Smooth muscle cell of the brain vasculature (primary cell): ENCODE measurements at places on chromosomes 1 and 21.

GRCh38 chr1:25562101-25562927, 18.9 kb downstream of the LDLRAP1 start:
- no peak for DNase-seq

- no peak for DNase-seq
Measured at GRCh38 chr1:119477710-119478109, 29.3 kb upstream of the HSD3B1 start.

DNA sequence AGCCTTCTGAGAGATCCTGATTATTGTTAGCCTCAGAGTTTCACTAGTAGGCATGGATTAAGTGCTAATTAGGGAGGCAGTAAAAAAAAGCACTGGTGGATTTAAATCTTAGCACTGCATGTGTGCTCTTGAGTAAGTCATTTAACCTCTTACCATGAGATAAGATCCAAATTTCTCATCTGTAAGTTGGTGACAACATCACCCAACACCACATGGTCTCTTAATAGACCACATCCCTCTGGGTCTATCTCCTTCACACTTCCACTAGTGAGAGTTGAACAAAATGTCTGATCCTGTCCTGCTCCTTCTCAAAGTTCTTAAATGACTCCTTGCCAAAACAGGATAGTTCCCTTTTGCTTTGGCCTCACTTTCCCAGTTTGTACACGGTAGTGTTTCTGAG, 29.5 kb upstream of the DMRTA2 start:
- no peak for DNase-seq

- DNase-seq, result no peak
Measured at GRCh38 chr1:110896090-110896489, 23.1 kb downstream of the CD53 start.

GRCh38 chr1:88890791-88891317, 513 bp downstream of the GTF2B start:
- DNase-seq, result no peak

- DNase-seq, result no peak
Measured at GRCh38 chr1:5885471-5886139, 106.6 kb downstream of the NPHP4 start.

DNA sequence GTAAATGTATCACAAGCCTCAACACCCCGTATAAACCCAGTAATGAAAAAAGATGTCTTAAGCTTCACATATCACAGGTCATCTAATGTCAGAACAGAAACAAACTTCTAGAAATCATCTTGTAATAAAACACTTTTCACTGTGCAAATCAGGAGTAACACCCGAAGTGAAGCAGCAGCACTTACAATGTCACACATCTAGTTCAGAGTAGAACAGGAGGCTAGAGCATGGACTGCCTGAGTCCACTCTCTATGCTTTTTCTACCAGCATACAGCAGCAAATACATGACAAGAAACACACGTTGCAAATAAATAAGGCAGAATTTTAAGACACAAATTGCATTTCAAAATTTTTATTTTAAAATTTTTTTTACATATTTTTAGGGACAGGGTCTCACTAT, 57.2 kb downstream of the AKT3 start:
- DNase-seq, result no peak

DNA sequence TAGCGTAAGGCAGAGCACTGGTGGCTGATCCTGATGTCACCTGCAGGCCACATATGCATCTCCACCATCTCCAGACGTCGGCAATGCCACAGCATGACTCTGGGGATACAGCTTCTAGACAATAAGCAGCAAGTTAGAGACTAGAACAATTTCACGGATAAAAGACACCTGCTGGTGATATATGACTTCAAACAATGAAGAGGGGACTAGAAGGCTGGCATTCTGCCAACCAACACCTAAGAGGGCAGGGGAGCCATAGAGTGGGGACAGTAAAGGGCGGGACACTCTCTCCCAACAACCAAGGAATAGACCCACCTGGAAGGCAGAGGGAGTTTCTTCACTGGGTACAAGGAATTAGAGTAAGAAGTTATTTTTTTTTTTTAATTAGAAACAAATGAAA, 126.7 kb downstream of the SIM2 start:
- DNase-seq, result no peak

- no peak for DNase-seq
Measured at GRCh38 chr1:168742994-168743650, 14.1 kb upstream of the DPT start.

GRCh38 chr1:184082541-184083415, 31.2 kb downstream of the TSEN15 start:
- DNase-seq, result no peak

GRCh38 chr1:7940745-7941436, at the start of gene TNFRSF9:
Gene TNFRSF9 (minus strand): TSS chr1:7940839. CDS start chr1:7939994, 845 bp downstream.
- no peak for DNase-seq

- no peak for DNase-seq
Measured at GRCh38 chr21:44792702-44793591, 8.7 kb downstream of the UBE2G2 start.

GRCh38 chr1:26459148-26459547, 13.1 kb upstream of the HMGN2 start:
- no peak for DNase-seq

GRCh38 chr1:45275054-45275453, 51.6 kb upstream of the HPDL start:
- DNase-seq, result no peak

DNA sequence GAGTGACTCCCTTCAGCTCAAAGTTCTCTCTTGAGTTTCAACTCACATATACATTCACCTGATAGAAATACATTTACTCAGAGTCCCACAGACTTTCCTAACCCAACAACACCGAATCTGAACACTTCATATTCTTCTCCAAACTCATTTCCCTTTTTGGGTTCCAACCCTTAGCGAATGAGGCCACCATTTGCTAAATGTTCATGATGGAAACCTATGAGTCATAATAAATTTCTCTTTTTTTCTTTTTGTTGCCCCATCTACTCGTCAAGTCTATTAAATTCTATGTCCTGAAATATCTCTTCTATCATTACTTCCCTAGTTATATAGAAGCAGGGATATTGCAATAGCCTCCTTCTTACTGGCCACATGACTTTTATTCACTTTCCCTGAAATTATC, 100.1 kb downstream of the HLX start:
- no peak for DNase-seq

DNA sequence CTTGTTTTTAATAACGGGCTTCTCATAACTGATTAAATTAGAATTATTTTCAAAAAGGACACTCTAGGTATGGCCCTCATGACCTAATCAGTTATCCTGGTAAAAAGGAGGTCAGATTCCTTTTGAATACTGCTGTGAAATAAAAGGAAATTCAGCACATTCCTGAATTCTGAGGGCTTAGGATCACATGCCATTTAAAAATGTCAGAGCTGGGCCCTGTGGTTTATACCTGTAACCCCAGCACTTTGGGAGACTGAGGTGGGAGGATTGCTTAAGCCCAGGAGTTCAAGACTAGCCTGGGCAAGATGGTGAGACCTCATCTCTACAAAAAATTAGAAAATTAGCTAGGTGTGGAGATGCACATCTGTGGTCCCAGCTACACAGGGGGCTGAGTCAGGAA, 18.0 kb upstream of the RABGGTB start:
- DNase-seq, result no peak

DNA sequence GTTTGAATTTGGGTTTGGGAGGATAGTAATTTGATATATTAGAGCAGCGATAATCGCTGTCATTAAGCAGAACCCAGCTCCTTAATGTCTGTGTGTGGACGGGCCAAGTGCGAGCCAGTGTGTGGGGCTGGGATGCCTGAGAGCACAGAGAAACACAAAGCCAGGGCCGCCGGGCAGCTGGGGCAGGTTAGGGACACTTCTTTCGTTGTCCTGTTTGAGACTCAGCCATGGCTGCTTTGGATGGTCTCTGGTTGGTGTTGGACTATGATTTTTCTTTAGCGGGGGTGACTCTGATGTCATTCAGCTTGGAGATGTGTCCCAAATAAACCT, 33.4 kb downstream of the ABCG1 start:
- no peak for DNase-seq

GRCh38 chr1:57951390-57951789, 527.5 kb upstream of the DAB1 start:
- no peak for DNase-seq

- no peak for DNase-seq
Measured at GRCh38 chr1:226491093-226491850, 57.3 kb upstream of the STUM start.

DNA sequence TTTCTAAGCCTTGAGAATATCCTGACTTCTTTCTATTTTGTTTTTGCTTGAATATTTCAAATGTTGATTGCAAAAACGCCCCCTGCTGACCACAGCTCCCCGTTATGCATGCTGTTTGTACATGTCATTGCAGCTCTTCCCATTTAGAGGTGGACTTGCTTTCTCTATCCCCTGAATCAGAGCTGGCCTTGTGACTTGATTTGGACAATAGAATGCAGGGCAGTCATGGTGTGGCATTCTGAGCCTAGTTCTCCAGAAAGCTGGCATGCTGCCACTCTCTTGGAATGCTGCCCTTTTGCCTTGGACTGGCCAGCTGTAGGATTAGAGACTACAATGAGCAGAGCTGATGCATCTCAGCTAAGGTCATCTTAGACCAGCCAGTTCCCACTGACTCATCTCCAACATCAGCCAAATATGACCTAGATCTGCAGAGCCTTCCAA, 1561.5 kb downstream of the MRPL39 start:
- peak; percentile 10 for DNase-seq

GRCh38 chr1:117642963-117643362, 37.1 kb downstream of the TENT5C start:
- DNase-seq, result no peak

GRCh38 chr1:105310063-105310462, 1560.4 kb downstream of the AMY1C start:
- DNase-seq, result no peak

- DNase-seq, result no peak
Measured at GRCh38 chr1:90210633-90211491, 216.0 kb downstream of the ZNF326 start.

DNA sequence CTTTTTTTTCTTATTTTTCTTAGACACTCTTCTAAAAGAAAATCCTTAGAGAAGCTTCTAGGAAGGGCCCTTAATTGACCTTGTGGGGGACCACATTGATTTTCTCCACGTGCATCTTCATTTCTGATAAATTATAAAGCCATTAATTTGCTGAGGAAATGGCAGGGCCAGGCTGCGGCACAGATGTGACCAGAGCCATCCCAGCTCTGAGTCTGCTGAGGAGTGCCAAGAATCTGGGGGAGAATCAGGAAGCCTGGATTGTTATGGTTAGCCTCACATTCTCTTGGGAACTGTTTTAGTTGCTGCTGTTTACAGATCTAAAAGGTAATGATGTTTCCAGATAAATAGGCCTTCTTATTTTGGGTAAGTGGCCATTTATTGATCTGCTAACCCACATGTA, 16.2 kb downstream of the PROX1 start:
- DNase-seq, result no peak

DNA sequence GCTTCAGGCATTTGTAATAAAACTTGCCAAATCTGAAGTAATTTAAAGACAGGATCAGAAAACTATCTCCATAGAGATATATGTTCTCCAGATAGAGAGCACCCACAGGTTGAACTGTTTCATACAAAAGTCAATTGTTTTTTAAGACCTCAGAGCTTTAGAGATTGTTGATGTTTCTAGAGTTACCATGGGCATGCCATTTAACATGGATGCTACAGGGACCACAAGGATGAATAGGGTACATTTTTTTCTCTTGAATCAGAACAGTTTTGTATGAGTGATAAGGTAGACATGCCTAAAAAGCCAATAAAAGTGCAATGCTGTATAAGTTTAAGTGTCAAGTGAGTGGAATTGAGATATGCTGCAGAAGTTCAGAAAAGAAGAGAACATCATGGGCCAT, 511.0 kb upstream of the CAMK1G start:
- no peak for DNase-seq

DNA sequence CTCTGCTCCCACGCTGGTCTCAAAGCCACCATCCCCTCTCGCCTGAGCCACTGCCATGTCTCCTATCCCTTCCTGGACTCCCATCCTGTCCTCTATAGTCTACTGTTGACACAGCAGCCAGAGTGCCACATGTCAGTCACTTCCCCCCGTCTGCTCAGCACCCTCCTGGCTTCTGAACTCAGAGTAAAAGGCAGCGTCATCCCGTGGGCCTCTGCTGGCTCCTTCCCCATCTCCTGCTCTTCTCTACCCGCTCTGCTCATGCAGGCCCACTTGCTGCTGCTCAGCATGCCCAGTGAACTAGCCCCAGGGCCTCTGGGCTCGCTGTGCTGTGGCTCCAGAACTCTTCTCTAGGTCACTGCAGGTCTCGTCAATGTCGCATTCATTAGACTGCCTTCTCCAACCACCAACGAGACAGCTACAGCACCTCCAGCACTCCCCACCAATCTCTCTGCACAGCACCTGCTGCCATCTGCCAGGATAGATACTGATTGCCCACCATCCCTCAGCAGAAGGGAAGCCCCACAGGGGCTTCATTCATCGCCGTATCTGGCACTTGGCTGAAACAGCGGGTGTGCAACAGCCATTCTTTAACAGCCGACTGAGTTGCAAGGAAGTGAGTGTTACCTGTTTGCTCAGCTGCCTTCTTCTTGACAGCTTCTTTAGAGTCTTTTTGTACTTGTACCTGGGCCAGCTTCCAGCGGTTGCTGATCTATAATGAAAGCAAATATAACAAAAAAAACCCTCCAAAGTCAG, 11.8 kb upstream of the SRM start:
- DNase-seq, result no peak

- no peak for DNase-seq
Measured at GRCh38 chr1:77350012-77350770, 68.4 kb downstream of the AK5 start.
